CD4-positive, alpha-beta T cell treated with Interleukin-2 at 100 ng/mL for 4 hours (primary cell): ENCODE measurements at places on chromosomes 16 and 17.

GRCh38 chr17:61227866-61228265, 171.8 kb upstream of the TBX2 start:
- no peak for DNase-seq

- peak; percentile 25 for DNase-seq
Measured at GRCh38 chr17:50213026-50214022, 11.9 kb upstream of the COL1A1 start.

DNA sequence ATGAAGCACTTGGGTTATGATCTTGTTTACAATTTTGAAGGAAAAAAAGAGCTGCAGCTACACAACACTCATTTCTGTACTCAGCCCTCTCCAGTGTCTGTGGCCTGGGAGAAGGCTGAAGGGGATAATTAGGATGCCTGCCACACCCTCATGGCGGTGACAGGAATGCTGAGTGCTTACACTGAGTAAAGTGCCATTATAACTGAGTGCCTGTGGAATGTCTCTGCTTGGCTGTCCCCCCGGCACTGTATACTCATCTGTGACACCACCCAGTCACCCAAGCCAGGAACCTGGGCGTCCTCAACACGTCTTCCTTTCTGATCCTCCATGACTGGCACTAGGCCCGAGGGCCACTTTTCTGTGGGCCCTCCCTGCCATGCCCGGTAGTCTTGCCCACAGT, 3.5 kb upstream of the MRPL38 start:
- no peak for DNase-seq

DNA sequence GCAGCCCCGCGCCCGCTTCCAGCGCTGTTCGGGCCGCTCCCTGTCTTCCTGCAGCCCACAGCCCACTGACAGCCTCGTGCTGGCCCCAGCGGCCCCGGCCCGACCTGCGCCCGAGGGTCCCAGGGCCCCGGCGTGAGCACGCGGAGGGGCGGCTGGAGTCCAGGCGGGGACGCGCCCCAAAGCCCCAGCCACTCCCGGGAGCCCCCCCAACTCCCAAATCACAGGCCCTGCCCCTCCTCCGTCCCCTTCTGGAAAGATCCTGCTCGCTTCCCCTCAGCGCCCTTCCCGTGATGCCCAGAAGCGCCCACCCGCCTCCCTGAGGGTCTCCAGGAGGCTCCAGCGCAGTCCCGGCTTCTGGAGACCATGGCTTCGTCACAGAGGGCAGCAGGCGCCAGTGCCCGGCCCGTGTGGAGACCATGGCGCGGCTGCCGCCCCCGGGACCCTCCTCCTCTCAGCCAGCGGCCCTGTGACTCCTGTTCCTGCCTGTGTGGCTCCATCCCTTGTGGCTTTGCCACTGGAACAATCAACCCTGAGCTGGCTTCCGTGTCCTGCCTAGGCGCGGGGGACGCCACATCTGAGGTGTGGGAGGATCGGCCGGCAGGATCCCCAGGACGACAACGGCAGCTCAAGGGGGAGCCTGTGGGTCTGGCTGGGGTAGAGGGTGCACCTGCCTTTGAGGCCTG, 3.9 kb downstream of the UTS2R start:
- no peak for DNase-seq

DNA sequence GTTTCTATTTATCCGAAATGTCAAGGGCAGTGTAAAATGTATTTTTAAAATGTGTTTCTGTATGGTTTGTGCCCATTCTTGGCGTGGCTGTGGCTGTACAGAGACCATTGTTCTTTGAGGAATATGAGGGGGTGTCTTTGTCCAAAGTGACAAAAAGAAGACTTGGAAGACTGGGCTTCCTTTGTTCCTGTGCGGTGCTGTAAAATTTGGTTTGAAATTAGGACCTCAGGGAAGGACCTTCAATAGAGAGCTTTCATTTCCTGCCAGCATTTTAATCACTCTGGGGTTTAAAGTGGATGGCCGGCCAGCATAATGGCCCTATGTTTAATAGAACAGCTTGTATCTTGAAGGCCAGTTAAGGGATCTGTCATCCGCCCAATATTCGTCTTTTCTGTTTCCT, 190.1 kb upstream of the TBX2 start:
- DNase-seq = no peak

GRCh38 chr17:59234631-59235030, 14.3 kb downstream of the GDPD1 start:
- no peak for DNase-seq

DNA sequence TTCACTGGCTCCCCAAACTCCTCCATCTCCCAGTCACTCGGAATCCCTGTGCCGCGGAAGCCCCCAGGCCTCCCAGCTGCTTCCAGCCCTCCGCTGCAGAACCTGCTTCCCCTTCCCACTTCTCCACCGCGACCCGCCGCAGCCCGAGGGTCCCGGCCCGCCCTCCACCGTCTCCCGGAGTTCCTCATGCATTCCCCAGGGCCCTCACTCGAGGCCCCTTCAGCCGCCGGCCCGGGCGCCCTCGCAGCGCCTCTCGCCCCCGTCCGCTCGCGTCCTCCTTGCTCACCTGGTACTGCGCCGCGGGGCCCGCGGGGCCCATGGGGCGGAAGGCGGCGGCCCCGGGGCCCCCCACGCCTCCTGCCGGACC, 329 bp downstream of the SMARCD2 start:
- no peak for DNase-seq

GRCh38 chr16:89274561-89275283, 57.2 kb downstream of the ZNF778 start:
- no peak for DNase-seq

DNA sequence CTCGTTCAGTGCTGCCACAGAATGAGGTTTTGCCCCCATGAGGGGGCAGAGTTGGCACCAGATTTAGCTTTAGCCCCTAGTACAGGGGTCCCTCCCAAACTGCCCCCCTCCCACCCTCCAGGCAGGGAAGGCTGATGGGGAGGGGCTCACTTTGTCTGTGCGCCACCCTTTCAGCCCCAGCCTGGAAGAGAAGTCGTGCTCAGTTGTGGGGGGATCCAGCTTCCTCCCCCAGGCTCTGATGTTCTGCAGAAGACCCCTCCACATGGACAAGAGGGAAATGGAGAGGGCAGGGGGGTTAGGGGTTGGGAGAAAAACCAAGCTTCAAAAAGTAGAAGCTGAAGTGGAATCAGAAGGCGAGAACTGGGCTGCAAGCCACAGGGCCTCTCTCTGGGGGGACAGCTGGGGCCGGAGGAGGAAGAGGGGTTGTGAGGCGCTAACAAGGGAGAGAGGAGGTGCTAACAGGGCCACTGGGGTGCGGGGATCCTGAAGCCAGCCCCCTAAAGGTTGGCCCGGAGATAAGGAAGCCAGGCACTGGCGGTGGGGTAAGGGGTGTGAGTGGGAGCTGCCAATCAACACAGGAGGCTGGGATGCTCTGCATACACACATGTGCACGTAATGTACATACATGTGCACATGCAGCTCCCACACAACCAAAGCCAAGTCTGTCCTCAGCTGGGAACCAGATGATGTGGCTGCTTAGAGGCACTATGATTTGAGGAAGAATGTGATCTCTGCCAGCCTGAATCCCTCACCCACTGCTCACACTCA, 7.0 kb upstream of the TMEM92 start:
- DNase-seq = no peak

DNA sequence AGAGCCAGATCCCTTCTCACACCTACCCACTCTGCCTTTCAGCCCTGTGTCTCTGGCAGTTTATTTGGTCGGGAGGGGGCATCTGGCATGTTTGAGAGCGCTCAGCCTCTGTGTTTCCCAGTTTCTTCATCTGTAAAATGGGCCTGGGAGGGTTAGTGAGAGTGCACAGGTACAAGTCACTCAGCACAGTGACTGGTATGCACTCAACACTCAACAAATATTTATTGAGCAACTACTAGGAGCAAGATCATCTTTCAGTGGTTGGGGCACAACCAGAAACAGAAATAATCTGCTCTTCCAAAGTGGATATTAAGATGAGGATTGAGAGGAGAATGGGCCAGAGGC, 13.7 kb upstream of the SRCIN1 start:
- no peak for DNase-seq

GRCh38 chr17:50036455-50037261, 19.3 kb upstream of the ITGA3 start:
- DNase-seq = no peak

- no peak for DNase-seq
Measured at GRCh38 chr16:19708296-19709205, 9.5 kb downstream of the KNOP1 start.

- DNase-seq = no peak
Measured at GRCh38 chr16:15782573-15783365, 74.1 kb downstream of the MYH11 start.

DNA sequence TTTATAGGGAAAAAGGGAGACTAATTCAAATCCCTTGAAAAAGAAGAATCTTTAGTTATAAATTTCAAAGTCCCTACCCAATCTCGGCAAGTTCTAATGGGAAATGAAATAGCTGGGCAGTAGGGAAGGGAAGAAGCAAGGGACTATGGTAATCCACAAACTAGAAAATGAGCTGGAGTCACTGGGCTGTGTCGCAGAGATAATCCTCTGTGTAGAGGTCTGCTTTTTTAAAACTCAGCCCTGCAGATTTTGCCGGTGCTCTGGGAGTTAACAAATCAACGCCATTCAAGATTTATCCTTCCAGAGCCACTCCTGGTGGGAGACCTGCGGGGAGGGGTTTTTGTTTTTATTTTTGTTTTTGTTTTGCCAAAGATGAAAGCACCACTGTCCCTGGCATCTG, 20.8 kb downstream of the SNX11 start:
- DNase-seq = no peak

DNA sequence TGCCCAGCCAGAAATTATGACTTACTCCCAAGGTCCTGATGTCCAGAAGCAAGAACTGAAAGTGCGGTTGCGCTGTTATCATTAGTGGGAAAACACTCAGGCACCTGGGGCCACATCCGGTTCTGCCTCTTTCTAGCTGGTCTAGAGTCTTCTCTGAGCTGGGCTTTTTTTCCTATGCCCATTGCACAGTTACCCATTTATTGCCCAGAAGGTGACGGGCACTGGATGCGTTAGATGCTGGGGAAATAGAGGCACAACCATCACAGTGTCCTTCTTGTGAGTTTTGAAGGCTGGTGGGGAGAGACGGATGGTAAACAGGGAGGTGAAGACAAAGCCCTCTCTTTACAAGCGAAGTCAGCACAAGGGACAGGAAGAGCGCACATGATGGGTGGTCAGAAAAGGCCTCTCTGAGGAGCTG, 37.7 kb downstream of the PLCG2 start:
- no peak for DNase-seq

- no peak for DNase-seq
Measured at GRCh38 chr17:43400943-43401717, 2.3 kb downstream of the ARL4D start.

DNA sequence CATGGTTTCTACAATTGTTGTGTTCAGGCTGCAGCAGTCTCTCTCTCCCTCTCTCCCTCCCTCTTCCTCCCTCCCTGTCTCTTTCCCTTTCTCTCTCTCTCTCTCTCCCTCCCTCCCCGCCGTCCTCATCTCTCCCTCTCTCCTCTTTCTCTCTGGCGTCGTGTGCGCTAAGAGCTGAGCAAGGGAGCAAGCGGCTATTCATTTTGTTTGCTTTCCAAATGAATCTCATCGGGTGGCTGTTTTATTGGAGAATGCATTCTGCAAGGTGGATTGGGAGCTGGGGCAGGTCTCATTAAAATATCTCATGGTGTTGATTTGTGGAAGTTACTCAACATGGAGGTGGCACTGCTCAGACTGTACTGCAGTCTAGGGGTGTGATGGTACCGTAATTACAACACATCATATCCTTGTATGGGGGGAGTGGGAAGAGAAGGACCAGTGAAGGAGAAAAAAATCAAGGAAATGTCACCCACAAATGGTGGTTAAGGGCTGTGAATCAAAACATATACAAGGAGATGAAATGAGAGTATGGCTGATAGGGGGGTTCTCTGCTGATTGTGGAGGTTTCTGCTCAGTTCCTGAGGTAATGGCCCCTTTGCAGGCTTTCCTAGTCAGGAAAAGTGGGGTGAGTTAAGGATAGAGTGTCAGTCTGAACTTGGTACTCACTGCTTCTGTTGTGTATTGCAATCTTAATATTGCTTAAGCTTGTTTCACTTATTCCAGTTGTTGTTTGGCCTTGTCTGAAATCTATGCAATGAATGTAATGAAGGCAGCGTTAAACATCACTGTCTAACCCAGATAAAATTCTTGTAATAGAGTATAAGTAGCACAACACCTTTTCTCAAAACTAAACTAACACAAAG, 2.7 kb downstream of the MSL1 start:
- DNase-seq = no peak

DNA sequence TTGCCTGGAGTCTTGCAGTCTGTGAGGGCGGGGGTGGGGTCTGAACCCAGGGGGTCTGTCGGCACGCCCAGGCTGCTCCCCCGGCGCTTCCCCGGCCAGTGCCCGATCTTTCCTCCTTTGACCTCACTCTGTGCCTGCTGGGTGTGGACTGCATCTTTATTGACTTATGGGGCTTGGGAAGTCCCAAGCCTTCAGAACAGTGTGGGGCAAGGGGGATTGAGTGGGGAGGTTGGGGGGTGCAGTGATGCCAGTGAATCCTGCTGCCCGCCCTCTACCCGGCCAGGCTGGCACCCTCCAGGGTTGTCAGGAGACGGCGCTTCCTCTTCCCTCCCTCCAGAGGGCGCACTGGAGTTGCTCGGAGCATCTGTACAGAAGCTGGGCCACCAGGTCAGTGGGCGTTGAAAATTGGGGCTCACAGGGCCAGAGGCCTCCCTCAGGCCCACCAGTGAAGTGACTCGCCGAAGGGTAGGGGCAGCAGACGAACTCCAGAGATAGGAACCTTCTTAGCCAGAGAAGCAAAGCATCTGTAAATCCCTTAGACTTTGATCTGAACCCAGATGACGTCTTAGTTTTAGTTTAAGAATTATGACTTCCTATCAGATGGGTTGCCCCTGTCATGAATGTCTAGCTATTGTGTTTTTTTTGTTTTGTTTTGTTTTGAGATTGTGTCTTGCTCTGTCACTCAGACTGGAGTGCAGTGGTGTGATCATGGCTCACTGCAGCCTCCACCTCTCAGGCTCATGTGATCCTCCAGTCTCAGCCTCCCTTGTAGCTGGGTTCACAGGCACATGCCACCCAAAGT, 184.8 kb upstream of the CIBAR2 start:
- peak; percentile 47 for DNase-seq

DNA sequence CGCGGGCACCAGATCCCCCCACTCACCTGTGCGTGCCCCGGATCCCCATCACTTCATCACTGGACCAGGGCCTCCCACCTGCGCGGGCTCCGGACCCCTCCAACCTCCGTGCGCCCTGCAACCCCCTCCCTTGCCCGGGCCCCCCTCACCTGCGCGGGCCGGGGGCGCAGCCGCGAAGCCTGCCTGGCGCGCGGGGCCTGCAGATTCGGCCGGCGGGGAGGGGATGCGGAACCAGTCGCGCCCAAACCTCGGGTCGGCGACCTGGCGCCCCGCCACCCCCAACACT, 202 bp downstream of the CEP131 start:
- DNase-seq = no peak

- DNase-seq = no peak
Measured at GRCh38 chr16:29712809-29713208, 33.0 kb downstream of the C16orf54 start.

DNA sequence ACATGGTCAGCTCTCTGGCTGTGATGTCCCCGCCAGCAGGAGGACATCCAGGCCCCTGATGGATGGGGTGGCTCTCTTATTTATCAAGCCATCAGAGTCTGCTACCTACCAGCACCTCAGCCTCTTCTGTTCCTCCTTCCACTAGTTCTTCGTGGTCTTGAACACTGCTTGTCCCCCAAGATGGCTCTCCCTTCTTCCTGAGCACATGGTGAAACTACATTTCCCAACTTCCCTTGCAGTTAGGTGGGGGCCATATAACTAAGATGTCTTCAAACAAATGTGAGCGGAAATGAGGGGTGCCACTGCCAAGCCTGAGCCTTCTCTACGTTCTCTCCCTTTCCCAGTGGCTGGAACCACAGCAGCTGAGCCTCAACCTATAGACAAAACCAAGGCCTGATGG, 29.8 kb upstream of the CCDC182 start:
- no peak for DNase-seq

GRCh38 chr17:19686400-19687090, 29.8 kb downstream of the SLC47A2 start:
- DNase-seq = no peak
